Liver (tissue), 10 donors: ENCODE measurements at places on chromosomes 12 and 14. TPM values are rescaled to one million over a fixed set of nuclear protein-coding genes. Genes with fewer than 3 reads are reported as not detected.

GRCh38 chr14:50955373-50956043 is 11.2 kb upstream of the PYGL start:
- DNase-seq, result no peak

DNA sequence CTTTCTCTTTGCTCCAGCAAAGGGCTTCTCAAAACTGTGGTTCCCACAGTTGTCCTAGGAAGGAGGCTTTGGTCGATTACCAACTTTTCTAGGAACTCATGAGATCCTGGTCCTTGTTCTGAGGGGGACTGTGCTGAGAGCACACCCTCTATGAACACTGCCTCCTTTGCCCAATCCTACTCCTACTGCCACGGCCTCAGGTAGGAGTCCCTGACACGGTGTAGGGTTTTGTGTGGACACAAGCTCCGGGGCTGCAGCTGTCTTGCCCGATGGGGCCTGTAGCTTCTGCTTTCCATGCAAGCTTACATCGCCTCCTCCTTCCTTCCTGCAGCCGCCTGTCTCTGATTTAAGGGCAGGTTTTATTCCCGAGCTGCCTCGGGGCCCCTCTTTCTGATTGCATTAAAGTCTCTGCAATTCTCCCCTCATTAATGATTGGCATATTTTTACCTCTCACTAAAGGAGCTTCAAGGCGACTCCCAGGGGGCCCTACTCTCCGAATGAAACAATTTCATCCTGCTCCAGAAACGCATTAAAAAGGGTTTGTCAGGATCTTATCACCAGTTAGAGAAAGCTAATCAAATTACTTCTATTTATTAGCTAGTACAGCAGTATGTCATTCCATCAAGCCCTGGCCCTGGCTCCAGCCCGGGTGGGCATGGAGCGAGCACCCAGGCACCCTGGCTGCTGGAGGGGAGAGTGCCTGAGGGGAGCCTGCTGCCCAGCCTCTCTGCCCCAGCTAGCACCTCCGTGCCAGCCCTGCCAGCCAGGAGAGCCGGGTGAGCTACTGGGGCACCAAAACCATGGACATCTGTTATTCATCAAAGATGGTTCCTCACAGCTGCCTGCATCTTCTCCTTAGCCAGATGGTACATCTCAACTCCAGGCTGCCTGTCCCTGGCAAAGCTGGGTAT is 38.0 kb upstream of the ESRRB start:
- no peak for DNase-seq

GRCh38 chr12:114702462-114702861 is 18.5 kb upstream of the TBX3 start:
- no peak for DNase-seq

DNA sequence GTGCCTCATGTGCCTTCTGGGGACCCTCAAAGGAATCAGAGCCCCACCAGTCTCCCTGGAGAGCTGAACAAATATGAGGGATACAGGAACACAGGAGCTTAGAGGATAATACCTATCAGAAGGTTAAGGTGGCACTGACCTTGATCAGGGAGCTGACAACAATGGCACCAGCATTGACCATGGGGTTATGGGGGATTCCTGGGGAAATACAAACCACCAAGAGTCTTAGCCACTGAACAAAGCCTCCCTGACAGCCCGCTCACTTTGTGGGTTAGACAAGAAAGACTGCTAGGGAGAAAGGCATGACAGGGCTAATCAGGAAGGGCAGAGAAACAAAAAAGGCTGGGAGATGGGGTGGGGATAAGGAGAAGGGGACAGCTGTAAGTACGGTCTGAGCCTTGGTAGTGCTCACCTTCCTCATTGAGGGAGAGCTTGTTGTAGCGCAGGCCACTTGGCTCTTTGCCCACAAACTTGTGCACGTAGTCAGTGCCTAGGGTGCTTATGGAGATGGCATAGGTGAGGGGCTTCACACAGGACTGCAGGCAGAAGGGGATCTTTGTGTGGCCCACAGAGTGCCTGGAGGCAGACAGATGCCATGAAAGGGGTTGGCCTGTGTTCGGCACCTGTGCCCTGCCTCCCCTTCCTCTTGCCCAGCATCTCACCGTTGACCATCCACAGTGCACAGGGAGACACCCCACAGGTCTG is 9.3 kb downstream of the SPRYD4 start:
- DNase-seq, result no peak

RERG gene
- total RNA-seq, result 1.4 TPM

PLEKHD1 gene
- 0.08 TPM for total RNA-seq
